ENCODE measurements at places on chromosomes 4 and X.
A peak's percentile ranks its signal among the peaks of the same experiment; 100 is the strongest.

- no peak for DNase-seq
Measured at GRCh38 chr4:83759611-83760010, 223.7 kb downstream of the GPAT3 start.

GRCh38 chrX:72079607-72080006 is 52.1 kb downstream of the RTL5 start:
- no peak for DNase-seq

DNA sequence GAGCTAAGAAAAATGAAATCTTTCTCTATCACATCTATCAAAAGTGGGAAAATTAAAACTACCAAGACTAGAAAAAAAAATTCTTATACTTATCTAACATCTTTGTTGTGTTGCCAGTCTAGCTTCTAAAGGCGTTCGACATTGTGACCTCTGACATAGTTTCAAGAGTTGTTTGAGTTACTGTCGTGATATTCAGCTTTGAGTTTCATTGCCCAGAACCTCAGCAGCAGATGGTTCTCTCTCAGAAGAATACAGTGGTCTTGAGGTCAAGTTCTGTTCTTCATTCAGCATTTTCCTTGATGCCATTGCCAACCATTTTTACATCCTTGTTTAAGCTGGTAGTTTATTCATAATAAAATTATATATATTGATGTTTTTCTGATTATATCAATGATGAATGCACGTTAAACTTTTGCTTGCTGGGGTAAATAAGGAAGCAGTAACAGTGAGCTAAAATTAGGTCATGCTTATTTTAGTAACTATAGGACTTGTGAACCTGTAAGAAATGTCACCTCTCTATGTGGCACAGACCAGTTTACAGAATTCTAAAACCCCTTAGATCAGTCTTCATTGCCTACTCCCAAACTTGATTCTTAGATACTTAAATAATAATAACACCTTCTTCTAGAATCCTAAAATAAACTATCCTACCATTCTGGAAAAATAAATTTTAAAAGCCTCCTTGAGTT is 23.1 kb upstream of the SMIM31 start:
- no peak for DNase-seq

GRCh38 chrX:108304210-108304609 is 134.0 kb downstream of the COL4A6 start:
- DNase-seq, result no peak

DNA sequence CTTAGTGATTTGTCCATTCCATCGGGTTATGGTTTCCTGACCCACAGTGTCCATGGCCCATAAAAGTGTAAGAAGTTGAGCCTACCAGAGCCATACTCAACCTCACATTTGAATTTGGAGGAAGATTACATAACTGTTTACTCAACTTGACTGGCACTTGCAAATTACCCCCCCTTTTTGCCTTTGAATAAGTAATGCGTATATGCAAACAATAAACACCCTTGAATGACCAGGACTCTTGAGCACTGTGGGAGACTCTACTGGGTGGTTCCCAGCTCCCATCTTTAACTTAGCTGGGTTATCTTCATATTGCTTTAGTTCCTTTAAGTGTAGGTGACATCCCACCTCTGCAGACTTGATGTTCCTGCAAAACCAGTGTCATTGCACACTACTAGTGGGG is 30.6 kb upstream of the STIM2 start:
- DNase-seq, result no peak

DNA sequence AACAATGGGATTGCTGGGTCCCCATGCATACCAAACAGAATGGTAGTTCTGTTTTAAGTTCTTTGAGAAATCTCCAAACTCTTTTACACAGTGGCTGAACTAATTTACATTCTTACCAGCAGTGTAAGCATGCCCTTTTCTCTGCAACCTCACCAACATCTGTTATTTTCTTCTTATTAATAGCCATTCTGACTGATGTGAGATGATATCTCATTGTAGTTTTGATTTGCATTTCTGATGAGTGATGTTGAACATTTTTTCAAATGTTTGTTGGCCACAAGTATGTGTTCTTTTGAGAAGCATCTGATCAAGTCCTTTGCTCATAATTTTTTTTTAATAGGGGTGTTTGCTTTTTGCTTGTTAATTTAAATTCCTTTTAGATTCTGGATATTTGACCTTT is 41.2 kb upstream of the ZMAT1 start:
- DNase-seq, result no peak

GRCh38 chr4:48831532-48832030 is 693 bp downstream of the OCIAD1 start:
- DNase-seq, result no peak

GRCh38 chrX:14777525-14777924 is 95.3 kb downstream of the FANCB start:
- DNase-seq, result no peak

DNA sequence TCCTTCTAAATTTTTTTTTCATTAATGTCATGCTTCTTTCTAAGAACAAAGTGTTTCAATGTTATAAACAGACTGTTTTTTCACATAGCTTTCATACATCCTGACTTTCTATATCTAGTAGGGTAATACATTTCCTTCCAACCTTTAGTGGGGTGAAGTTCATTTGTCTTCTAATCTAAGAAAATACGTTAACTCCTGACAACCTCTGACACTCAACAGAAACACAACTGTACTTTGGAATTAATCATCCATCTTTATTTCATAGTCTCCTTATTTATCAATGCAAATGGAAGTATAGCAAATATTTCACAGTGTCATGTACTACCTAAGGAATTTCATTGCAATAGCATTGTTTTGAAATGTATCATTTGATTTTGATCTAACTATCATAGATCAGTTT is 2.7 kb upstream of the MTTP start:
- DNase-seq, result no peak

DNA sequence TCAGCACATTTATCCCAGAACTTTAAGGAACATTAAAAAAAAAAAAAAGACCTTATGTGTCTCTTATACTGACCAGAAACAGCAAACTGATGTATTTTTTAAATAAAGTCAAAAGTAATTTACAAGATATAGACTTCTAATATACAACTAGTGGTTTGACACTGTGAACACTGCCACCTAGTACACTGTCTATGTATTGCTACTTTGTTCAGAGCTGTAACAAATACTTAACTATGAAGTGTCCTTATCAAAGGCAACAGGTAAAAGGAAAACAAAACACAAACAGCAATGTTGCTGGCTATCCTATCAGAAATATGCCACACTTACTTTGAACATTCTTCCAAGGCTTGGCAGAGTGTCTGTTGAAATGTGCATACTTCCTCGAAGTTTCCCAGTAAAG is 60.4 kb downstream of the CD40LG start:
- DNase-seq, result no peak

DNA sequence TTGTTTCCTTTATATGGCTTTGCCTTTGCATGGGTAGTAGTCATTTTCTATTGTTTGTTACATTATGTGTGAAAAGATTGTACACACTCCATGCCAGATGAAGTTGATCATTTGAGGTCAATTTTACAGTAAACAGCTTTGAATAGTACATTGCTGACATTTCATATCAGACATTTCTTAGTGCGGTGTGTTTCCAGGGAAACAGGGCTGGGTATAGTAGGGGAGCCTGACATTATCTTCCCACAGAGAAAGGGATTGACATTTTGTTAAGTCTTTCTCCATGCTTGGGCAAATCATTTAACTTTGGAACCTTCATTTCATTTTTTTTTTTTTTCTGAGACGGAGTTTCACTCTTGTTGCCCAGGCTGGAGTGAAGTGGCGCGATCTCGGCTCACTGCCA is 5.0 kb downstream of the FUNDC2 start:
- DNase-seq, result no peak

- DNase-seq, result no peak
Measured at GRCh38 chr4:109419679-109420078, 13.9 kb upstream of the SEC24B start.

GRCh38 chr4:2756691-2757350 is 685 bp upstream of the TNIP2 start:
- no peak for DNase-seq

GRCh38 chr4:40570348-40571077 is 59.2 kb downstream of the RBM47 start:
- DNase-seq, result no peak

- peak; percentile 21 for DNase-seq
Measured at GRCh38 chr4:109729117-109729717, 653 bp downstream of the PLA2G12A start.

DNA sequence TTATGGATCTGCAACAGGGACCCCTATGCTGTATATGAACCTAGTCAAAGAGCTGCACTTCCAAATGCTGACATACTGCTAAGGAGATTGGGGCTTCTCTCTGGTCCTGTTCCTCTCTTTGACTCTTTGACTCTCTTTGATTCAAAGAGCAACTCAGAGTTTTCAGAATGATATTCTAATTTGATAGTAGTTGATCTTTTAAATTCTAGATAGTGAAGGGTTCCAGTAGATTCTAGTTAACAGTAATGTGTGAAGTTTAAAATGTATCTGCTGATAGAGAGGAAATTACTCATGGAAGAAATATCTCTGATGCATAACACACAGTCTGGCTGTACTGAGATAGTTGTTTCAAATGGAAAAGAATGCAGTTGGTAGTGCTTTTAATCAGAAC is 239.1 kb downstream of the RASL11B start:
- no peak for DNase-seq

GRCh38 chr4:122053186-122053585 is 98.9 kb upstream of the BLTP1 start:
- DNase-seq, result no peak

GRCh38 chr4:25844961-25845712 is 17.7 kb downstream of the SEL1L3 start:
- no peak for DNase-seq

GRCh38 chrX:94645726-94646125 is 971.7 kb downstream of the FAM133A start:
- DNase-seq, result no peak

Measured in stimulated activated CD8-positive, alpha-beta memory T cell treated with anti-CD3 and anti-CD28 coated beads, Interleukin-15, amount 100 ng/mL, for 4 hours (primary cell).